ENCODE measurements at places on chromosomes 2 and 18.

DNA sequence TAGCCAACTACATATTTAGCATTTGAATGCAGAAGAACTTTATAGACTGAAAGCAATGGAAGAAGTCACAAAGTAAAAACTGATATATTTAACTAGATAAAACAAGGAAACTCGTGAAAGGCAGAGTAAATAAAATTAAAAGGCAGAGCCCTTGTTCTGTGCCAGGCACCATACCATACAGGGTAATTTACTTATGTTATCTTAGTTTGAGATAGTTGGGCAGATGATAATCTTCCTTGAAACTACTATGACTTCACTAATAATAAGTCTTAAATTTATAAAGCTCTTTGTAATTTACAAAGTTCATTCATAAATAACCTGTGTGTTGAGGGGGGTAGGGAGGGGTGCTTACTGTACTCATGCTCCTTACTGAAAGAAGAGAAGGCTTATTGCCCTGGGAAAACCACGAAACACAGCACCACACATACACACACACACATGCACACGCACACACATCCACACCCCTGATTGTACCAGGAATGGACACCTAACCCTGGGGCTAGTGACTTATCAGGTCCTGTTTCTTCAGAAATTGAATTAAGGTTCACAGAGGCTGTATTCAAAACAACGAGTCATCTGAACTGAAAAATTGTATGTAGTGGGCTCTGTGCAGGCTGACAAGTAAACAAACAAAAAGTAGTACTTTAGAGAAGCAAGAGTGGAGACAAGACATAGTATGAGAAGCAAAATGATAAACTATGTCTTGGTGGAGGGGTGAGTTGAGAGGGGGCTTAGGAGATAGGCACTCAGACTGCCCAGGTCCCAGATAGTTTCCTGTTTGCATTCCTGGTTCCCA, 38.1 kb downstream of the AGFG1 start:
- H3K4me3 ChIP-seq, result no peak overlapping the region
- H3K4me1 ChIP-seq, result no peaks in the 10 kb centered on the region
- DNase-seq, result no peak
- H3K27ac ChIP-seq, result peak overlapping the region; percentile 61
- H3K36me3 ChIP-seq, result no peaks in the 10 kb centered on the region
- no peaks in the 10 kb centered on the region for H3K27me3 ChIP-seq

- H3K36me3 ChIP-seq, result no peaks in the 10 kb centered on the region
- H3K27ac ChIP-seq, result peak overlapping the region; percentile 86
- DNase-seq, result no peak
- H3K27me3 ChIP-seq, result no peaks in the 10 kb centered on the region
- peak overlapping the region; percentile 77 for H3K4me3 ChIP-seq
- H3K4me1 ChIP-seq, result peaks cover 22% of the 10 kb centered on the region
These were observed 573 bp downstream of the WDR7 start for GRCh38 chr18:56651771-56652092.

DNA sequence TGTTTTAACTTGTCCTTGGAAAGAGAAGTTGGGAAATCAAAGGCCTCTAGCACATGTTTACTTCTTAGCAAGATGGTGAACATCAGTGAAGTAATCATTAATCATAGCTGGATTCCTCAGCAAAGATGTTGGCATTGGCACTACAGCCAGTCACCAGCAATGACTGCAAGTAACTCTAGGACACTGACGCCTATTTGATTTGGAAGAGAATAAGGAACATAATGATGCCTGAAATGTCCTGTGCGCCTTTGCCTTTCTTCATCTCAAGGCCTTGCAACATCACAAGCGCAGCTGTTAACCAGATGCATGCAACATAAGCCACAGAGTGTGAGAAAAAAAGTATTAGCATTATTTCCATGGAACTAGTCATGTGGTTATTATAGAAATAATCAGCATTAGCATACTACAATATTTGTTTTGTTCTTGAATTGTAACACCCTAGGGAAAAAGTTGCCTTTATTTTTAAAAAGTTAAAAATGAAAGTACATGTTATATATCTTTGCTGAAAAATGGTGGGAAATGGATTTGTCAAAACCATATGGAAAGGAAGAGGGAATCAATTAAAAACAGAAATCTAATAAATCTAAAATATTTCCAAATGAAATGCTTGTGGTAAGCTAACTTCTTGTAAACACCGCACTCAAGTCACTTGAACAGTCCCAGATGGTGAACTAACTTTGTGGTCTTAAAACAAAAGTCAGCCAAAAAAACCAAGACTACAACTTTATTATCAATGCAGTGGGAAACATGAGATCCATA, 55.6 kb downstream of the THADA start:
- H3K4me3 ChIP-seq, result no peak overlapping the region
- no peak for DNase-seq
- peaks cover 24% of the 10 kb centered on the region for H3K4me1 ChIP-seq
- peak overlapping the region; percentile 74 for H3K27ac ChIP-seq
- H3K27me3 ChIP-seq, result no peaks in the 10 kb centered on the region

- DNase-seq, result no peak
- no peak overlapping the region for H3K27ac ChIP-seq
- no peak overlapping the region for H3K4me3 ChIP-seq
- H3K4me1 ChIP-seq, result no peaks in the 10 kb centered on the region
These were observed 568.1 kb upstream of the LINC00305 start for GRCh38 chr18:64717026-64717425.

GRCh38 chr2:231104115-231104713, 20.6 kb downstream of the HTR2B start:
- H3K27me3 ChIP-seq, result no peaks in the 10 kb centered on the region
- no peaks in the 10 kb centered on the region for H3K4me1 ChIP-seq
- peak; percentile 0 for DNase-seq
- H3K27ac ChIP-seq, result no peak overlapping the region
- peaks cover 4% of the 10 kb centered on the region for H3K36me3 ChIP-seq

DNA sequence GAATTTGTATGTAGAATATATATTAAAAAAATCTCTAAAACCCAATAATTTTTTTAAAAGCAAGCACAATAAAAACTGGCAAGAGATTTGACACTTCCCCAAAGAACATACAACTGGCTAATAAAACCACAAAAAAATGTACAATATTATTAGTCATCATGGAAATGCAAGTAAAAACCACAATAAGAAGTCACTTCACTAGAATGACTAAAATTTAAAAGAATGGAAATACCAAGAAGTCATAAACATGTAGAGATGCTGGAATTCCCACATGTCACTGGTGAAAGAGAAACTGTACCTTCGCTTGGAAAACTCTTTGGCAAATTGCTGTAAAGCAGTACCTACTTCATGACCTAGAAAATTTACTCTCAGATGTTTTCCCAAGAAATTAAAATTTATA, 43.4 kb upstream of the KYNU start:
- DNase-seq, result no peak
- no peaks in the 10 kb centered on the region for H3K4me1 ChIP-seq
- H3K27ac ChIP-seq, result no peak overlapping the region
- H3K4me3 ChIP-seq, result no peak overlapping the region
- H3K27me3 ChIP-seq, result no peaks in the 10 kb centered on the region

DNA sequence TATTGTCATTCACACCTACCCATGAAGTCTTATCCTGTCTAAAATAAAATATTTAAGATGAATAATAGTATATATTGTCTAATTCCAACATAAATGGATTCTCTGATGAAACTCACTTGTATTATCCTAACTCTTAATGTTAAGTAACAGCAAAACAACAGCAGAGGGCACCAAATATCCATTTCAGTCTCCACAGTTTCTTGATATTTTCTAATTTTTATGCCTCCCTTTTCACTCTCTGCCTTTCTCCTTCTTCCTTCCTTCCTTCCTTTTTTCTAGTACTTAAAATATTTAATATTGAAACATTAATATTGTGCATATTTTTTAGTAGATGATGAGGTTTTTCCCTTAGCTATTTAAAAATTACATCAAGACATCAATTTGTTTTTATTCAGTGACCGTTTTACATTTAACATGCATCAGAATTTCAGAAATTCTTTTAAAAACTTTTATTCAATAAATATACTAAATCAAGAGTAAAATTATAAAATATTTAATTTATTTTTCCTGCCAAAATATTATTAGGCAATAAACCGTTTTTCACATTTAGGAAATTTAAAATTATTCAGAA, 97.6 kb downstream of the WDR7 start:
- no peaks in the 10 kb centered on the region for H3K27me3 ChIP-seq
- H3K4me3 ChIP-seq, result no peak overlapping the region
- no peak for DNase-seq
- no peaks in the 10 kb centered on the region for H3K4me1 ChIP-seq

GRCh38 chr2:74425523-74425922, 4.0 kb downstream of the WDR54 start:
- DNase-seq, result no peak
- peaks cover 4% of the 10 kb centered on the region for H3K27me3 ChIP-seq
- H3K4me1 ChIP-seq, result peaks cover 8% of the 10 kb centered on the region
- H3K4me3 ChIP-seq, result no peak overlapping the region

DNA sequence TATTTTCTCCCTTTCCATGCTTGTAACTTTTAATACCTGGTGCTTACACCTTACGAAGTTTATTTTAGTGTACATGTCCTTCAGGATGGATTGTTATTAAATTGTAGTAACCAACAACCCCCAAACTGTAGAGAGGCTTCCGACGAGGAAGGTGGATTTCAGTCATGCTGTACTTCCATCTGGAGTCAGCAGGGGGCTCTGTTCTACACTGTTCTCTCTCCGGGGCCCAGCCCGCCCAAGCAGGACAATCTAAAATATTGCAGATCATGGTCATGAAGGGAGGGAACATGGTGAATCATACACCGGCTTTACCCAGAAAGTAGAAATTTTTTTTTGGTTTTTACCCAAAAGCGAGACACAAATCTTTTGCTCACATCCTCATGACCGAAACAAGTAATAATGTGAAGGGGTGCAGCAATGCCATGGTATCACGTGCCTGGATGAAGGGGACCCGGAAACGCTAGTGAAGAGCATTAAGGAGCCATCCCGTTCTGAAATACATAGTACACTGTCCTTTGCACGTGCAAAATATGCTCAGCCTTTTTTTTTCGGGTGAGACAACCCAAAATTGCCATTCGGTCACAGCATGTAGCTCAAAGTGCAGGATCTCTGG, 884.8 kb downstream of the EPHA4 start:
- H3K27ac ChIP-seq, result no peak overlapping the region
- H3K36me3 ChIP-seq, result no peaks in the 10 kb centered on the region
- no peaks in the 10 kb centered on the region for H3K27me3 ChIP-seq
- DNase-seq, result no peak
- peaks cover 24% of the 10 kb centered on the region for H3K4me1 ChIP-seq

DNA sequence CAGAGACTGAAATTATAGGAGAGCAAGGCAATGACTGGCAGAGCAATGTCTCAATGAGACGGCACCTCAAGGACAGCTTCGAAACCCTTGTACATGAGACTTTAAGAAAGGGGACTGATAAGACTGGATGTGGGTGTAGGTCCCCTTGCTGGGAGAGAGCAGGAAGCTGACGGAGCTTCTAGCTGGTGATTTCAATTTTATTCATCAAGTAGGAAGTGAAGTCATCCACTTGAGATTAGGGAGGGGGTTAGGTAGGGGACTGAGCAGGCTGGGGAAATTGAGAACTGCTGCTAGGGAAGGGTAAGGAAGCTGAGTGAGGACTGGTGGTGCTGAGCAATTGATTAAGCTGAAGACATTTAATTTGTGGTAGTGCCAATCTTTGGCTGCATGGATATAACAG, 99.5 kb upstream of the ITGB6 start:
- peaks cover 88% of the 10 kb centered on the region for H3K36me3 ChIP-seq
- no peak overlapping the region for H3K27ac ChIP-seq
- H3K27me3 ChIP-seq, result no peaks in the 10 kb centered on the region
- no peak overlapping the region for H3K4me3 ChIP-seq

GRCh38 chr2:10831400-10831985, 18.9 kb upstream of the PDIA6 start:
- no peaks in the 10 kb centered on the region for H3K27me3 ChIP-seq
- DNase-seq, result no peak
- H3K27ac ChIP-seq, result no peak overlapping the region
- no peaks in the 10 kb centered on the region for H3K36me3 ChIP-seq
- H3K4me1 ChIP-seq, result no peaks in the 10 kb centered on the region

DNA sequence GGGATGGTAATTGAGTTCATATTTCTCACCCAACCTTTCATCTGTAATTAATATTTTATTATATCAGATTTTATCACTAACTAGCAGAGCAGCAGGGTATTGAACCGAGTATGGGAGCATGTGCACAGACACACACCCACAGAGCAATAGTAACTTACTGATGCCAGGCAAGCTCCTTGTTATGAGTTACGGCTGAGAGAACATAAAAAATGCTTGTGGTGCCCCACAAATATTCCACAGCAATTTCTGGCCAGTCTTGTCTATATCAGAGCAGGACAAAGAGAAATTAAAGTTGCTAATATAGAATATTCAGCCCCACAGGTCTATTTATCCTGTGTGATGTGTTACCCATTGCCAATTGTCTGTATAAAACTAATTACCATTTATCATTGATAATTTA, 501.8 kb upstream of the RAB12 start:
- H3K4me1 ChIP-seq, result no peaks in the 10 kb centered on the region
- no peak overlapping the region for H3K4me3 ChIP-seq
- no peaks in the 10 kb centered on the region for H3K36me3 ChIP-seq
- no peak for DNase-seq
- no peaks in the 10 kb centered on the region for H3K27me3 ChIP-seq
- H3K27ac ChIP-seq, result no peak overlapping the region

- DNase-seq, result no peak
- H3K4me3 ChIP-seq, result no peak overlapping the region
- no peaks in the 10 kb centered on the region for H3K36me3 ChIP-seq
- no peaks in the 10 kb centered on the region for H3K27me3 ChIP-seq
- H3K4me1 ChIP-seq, result no peaks in the 10 kb centered on the region
These were observed 310.4 kb upstream of the SYT4 start for GRCh38 chr18:43587538-43588153.

DNA sequence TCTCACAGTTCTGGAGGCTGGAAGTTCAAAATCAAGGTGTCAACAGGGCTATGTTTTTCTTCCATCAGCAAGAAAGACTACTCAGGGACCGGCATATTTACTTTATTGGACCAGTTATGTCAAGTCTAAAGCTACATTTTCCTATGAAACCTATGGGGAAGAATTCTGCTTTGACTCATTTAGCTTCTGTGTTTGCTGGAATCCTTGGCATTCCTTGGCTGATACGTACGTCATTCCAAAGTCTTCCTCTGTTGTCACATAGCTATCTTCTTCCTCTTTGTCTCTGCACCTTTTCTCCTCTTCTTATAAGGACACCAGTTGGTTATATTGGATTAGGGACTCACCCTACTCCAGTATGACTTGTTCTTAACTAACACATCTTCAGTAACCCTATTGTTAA, 137.4 kb upstream of the FBXO11 start:
- no peaks in the 10 kb centered on the region for H3K36me3 ChIP-seq
- H3K27me3 ChIP-seq, result no peaks in the 10 kb centered on the region
- no peaks in the 10 kb centered on the region for H3K4me1 ChIP-seq
- H3K4me3 ChIP-seq, result no peak overlapping the region

- no peaks in the 10 kb centered on the region for H3K36me3 ChIP-seq
- no peak overlapping the region for H3K4me3 ChIP-seq
- DNase-seq, result no peak
These were observed 29.0 kb upstream of the GIGYF2 start for GRCh38 chr2:232667989-232668583.

- no peak for DNase-seq
- no peak overlapping the region for H3K27ac ChIP-seq
- peaks cover 78% of the 10 kb centered on the region for H3K27me3 ChIP-seq
- no peak overlapping the region for H3K4me3 ChIP-seq
- H3K36me3 ChIP-seq, result no peaks in the 10 kb centered on the region
These were observed 57.0 kb downstream of the CIB4 start for GRCh38 chr2:26584191-26584590.

GRCh38 chr2:25298776-25299431, 42.8 kb downstream of the DNMT3A start:
- peaks cover 30% of the 10 kb centered on the region for H3K4me1 ChIP-seq
- DNase-seq, result no peak
- no peak overlapping the region for H3K27ac ChIP-seq
- no peak overlapping the region for H3K4me3 ChIP-seq
- no peaks in the 10 kb centered on the region for H3K27me3 ChIP-seq
